ENCODE measurements at places on chromosomes 16 and 17.

DNA sequence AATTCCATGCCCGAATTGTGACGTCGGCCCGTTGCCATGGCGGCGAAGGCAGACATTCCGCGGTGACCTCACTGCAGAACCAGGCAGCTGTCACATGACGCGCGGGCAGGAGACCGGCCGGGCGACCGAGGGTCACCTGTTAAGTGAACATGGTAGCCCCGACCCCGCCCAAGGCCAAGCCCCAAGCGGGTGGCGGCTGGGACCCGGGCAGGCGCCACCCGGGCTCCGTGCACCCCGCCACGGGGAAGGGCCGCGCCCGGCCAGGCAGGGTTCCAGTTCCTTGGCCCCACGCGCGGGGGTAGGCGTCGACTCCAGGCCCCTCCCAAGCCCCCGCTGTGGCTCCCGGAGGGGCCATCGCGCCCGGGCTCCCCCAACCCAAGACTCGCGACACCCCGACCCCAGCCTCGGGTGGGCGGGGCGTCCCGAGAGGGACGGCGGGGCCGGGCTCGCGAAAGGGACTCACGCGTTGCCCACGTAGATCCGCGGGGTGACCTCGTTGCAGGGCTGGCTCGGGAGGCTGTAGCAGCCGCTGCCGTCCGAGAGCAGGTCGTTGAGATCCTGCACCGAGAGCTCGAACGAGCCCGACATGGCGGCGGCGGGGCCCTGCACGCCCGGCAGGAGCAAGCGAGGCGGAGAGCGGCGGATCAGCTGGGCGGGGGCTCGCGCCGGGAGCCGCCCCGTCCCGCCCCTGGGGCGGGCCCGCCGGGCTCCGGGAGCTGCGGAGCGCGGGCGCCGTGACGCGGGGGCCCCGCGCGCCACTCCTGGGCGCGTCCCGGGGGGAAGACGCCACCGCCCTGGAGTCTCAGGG lies at the start of gene DUSP3:
Gene DUSP3, minus strand, starts transcription at position 641 of the 808 bp plus-strand sequence. Its CDS starts 53 bp downstream, at position 588.
- DNase-seq, result peak; percentile 50

DNA sequence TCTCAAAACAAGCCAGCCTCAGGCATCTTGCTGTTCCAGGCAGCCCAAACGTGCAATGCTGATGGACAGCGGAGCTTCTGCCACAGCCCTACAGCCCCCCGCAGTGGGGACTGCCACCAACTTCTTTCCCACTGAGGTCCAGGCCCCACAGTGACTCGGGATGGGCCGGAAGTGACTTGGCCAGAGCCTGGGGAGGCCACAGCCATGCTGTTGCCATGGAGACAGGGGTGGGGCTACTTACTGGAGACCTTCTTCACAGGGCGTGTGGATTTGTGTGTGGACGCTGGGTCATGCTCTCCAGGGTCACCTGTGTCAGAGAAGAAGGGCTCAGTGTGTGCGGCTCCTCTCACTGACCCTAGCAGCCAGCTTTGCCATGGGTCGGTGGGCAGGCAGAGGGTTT lies 15.0 kb downstream of the TRIM25 start:
- DNase-seq, result no peak

- DNase-seq, result no peak
Measured at GRCh38 chr17:77692571-77693161, 265.8 kb upstream of the TNRC6C start.

DNA sequence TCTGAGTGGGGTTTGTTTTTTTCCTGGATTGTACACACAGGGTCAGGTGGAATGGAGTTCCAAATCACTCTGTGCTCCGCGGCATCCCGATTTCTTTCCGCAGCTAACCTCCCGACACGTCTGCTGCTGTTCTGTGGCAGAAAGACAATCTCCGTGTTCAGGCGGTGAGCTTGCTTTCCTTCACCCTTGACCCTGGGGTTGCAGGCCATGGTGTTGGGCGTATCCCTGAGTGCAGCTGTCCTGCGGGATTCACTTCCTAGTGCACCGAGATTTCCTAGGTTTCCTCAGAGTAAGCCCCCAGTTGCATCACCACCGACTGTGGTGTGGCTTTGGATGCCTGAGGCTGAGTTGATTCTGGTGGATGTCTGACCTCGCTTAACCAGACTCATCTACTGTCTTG lies 7.8 kb upstream of the ARL6IP1 start:
- no peak for DNase-seq

GRCh38 chr17:77674358-77674757 lies 284.1 kb upstream of the TNRC6C start:
- DNase-seq, result no peak
